ENCODE measurements at places on chromosomes 7 and 10.

- DNase-seq: no peak
Measured at GRCh38 chr7:94633014-94633341, 23.0 kb downstream of the SGCE start.

- DNase-seq: no peak
Measured at GRCh38 chr7:18655506-18655905, 160.0 kb downstream of the HDAC9 start.

DNA sequence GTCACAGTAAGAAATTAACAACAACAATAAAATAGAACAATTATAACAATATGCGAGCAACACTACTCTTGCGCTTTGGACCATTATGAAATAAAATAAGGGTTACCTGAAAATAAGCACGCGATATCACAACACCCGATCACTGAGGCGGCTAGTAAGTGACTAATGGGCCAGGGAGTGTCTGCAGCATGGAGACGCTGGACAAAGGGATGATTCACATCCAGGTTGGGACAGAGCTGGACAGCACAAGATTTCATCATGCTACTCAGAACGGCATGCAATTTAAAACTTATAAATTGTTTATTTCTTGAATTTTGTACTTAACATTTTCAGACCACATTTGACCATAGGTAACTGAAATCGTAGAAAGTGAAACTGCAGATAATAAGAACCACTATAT lies 15.6 kb downstream of the HIBADH start:
- no peak for DNase-seq

DNA sequence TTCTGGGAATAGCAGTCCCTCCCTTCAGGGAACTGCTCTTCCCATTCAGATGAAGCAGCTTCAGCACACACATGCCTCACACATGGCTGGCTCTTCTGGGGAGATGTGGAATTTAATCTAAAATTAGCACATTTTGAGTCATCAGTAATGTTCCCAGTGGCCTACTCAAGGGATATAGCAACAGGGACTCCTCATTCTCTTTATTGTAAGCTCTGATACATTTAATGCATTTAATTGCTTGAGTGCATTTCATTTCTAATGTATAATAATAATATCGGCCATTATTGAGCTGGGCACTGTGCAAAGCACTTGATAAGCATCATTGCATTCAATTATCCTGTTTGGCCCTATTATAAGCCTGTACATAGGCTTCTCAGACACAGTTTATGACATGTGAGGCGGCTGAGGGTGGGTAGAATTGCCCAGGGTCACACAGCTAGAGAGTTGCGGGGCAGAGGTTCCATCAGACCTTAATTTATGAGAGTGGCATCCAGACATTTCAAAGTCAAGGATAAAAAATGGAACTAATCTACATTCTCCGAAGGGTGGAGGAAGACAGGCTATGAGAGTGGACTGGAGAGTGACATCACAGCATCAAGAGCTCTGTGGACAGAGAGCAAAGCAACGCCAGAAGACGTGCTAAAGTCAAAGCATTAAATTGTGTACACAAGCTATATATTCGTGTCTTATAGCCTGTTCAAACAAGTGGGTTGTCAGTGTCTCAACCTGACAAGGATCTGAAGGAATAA lies 76.8 kb downstream of the LANCL2 start:
- DNase-seq: no peak

DNA sequence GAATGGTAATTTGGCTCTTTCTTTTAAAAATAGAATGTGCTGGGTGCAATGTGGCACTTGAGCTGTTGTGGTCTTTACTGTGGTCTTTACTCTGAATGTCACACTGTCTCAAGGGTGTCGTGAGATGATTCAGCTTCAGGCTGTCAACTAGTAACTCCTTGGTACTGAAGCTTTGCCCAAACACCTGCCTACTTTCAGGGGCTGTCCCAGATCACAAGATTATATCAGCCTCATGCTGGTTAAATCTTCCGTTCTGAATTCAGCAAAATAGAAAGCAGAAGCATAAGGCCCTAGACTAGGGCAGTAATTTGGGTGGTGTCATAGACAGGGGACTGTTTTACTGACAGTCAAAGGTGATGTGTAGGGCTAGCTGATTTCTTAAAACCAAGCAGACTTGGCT lies 110.9 kb downstream of the BAMBI start:
- no peak for DNase-seq

DNA sequence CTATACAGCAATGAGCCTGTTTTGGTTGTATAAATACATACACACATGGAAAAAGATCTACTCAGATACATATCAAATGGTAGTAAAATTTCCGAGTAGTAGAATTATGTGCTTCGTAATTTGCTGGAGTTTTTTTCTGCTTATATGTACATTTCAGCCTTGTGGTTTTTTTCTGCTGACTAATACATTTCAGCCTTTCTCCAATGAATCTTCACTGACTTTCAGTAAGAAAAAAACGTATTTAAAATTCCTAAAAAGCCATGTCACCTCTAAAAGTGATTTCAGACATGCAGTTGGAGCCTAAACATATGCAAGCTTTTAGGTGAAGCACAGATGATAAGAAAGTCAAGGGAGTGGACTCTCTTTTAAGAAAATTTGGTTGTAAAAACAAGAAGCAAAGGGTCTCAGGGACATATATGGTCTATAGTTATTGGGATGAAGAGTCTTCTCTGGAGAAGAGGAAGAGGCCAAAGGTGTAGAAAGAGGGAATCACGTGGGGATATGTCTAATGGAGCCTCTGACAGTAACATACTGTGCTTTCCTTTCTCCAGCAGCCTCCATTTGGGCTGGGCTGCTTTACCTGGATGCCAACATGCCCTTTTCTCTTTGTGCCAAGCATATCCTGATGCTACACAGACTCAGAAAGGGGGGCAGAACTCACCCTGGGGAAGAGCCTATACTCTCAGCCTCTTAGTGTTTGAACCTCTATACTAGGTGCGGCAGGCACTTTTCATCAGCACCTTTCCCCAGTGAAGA lies 2.4 kb downstream of the AMPH start:
- no peak for DNase-seq

DNA sequence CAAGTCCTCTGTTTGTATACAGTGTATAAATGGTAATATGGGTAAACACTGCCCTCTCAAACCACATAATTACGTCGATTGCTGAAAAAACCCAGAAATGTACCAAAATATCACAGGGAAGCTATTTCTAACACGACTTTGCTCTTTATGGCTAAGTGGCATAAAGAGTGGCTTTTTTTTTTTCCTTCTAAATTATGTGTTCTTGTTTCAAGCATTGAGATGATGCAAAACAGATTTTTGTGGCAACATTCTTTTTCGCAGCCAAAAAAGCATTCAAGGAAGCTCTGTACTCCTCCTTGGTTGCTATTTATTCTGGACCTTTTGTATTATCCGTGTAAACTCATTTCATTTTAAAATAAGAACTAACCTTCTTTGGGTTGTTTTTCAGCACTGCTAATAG lies 138.9 kb downstream of the VTI1A start:
- no peak for DNase-seq

DNA sequence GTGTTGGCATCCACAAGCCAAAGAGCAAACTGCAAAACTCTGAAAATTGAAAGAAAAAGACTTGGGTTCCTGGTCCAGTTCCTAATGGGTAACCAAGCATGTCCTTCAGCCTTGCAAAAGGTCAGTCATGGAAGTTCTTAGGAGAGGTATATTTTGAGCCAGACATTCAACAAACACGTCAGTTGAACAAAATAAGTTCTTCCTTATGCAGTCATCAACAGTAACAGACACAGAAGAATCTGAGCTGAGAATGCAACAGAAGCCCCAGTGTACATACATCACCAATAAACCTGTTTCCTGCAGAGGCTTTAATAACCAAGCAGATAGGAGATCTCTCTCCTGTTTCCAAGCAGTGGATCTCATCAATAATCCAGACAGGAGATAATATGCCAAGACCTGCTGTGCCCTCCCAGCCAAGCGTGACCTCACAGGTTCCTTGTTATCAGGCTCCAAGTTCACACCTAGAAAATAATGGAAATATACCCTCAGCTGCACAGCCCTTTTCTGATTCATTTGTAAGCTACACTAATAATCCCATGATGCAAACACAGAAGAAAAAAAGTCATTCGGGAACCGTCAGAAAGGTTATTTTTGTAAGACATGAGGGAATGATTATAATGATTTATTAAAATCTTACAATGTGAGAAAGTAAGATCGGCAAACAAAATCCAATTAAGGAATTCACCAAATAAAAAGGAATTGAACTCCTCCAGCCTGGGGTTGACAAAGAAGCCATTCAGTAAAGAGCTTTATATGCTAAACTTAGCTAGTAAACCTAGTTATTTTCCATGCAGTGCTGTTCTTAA lies 90.7 kb downstream of the DGKI start:
- DNase-seq: no peak

DNA sequence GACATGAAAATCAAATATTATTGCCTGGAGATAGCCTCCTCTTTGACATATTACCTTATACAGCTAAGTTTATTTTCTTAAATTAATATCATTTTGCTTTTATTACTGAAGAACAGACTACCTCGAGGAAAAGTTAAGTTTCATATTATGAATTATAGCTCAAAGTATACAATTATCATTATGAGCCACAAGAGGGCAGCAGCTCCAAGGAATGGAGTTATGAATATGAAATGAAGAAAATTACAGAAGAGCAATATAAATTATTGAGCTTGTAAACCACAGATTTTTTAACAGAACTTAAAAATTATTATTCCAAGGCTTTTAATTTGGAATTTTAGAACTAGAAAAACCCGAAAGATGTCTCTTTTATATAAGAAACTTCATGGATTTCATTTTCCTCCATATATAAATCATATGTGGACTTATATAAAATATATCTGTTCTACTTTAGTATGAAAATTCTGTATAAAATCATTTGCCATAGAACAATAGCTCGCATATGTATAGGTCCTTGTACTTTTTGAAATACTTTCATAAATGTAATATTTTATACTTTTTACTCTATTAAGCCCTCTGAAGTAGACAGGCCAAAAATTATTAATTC lies 40.1 kb downstream of the IQUB start:
- peak; percentile 73 for DNase-seq

DNA sequence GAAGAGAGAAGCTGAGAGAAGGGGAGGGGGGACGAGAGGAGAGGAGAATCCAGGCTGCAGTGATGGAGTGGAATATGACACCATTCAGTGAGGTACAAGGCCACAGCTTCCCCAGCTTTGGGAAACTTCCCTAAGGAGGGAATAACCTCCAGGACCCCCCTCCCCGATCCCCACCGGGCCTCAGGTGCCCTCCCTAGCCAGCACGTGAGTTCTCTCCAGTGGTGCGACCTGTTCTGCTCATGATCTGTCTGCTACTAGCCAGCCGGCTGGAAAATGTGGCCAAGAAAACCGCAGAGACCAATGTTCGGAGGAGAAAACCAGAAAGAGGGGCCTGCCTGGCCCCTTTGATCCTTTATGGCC lies 39.9 kb upstream of the AGK start:
- DNase-seq: no peak

DNA sequence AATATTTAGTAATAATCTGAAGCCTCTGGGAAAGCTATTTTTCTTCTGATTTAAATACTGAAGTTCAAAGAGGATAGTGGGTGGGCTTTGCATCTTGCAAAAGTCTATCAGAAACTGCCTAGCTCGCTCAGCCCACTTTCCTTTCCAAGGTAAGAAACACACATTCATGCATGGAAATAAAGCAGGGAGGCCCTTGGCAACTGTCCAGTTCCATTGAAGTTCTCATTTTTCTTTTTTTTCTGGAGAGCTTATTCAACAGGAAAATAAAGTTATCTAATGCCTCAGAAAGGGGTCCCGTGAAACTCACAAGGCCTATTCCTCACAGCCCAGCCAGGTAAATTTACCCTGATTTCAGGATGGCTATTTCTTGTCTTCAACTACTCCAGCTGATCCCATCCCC lies 654.9 kb downstream of the KCNMA1 start:
- no peak for DNase-seq

GRCh38 chr7:151773797-151774196 lies 103.1 kb downstream of the PRKAG2 start:
- no peak for DNase-seq

GRCh38 chr7:137574812-137575211 lies 231.3 kb upstream of the PTN start:
- DNase-seq: no peak

GRCh38 chr7:4074994-4075393 lies 607.1 kb upstream of the FOXK1 start:
- no peak for DNase-seq

DNA sequence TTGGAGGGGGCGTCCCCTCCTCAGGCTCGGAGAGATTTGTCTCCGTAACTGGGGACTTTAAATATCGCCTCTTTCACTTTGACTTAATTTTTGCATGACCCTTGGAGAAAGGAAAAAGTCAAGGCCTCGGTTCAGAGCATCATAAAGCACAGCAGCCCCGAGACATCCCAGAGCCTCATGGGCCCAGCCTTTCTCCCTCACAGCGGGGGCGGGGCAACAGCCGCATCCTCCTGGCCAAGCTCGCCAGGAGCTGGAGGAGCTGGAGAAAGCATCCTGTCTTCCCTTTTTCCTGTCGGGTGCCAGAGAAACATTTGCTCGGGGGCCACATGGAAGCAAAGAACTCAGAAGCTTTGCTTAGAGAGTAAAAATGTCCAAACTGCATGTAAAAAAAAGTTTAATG lies 43.6 kb upstream of the DPYSL4 start:
- no peak for DNase-seq

DNA sequence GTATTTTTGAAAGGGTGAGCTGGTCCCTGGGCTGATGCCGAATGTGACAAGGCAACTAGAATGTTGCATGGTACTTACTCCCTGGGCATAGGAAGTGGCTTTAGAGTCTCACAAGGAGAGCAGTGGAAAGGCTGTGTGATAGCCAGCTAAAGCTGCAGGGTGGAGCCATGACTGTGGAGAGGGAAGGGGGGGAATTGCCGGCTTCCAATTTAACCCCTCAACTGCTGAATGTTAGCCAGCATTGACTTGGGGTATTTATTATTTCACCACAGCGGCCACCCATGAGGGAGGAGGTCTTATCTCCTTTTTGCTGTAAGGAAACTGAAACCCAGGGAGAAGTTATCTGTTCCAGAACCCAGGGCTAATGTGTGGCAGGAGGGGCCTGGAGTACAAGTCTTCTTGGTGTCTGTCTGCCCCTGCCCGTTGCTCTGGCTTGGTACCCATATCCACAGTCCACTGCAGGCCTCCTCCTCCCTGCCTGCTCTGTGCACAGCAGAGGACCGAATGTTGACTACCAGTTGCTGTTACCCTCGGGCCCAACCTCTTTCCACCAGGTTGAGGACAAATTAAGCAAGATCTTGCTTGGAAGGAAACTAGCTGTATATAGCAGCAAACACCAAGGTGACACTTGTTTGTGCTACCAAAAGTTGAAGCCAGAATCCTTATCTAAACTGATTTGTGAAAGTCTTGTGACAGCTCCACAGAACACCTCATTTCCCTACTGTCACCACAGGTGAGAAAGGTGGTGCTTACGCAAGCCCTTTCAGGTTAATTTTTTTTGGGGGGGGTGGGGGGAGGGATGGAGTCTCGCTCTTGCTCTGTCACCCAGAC lies 37.6 kb downstream of the WBP1L start:
- DNase-seq: no peak

All from hematopoietic multipotent progenitor cell (in vitro differentiated cells).